Omental fat pad (tissue), 4 donors: ENCODE measurements at places on chromosomes 5 and 9. TPM values are rescaled to one million over a fixed set of nuclear protein-coding genes. Genes with fewer than 3 reads are reported as not detected.

Gene CHSY3
- total RNA-seq, result 6.9 TPM

Gene IL17B
- total RNA-seq, result 1.1 TPM

Gene STPG3
- total RNA-seq, result 0.56 TPM

Gene CARD6
- total RNA-seq, result 37.0 TPM

Gene SUSD3
- 24.2 TPM for total RNA-seq

Gene BSPRY
- 0.19 TPM for total RNA-seq

Gene OMD
- total RNA-seq, result 41.9 TPM

Gene MYORG
- 18.8 TPM for total RNA-seq

Gene C5orf22
- 21.9 TPM for total RNA-seq
